ENCODE measurements at places on chromosomes 1 and 21. TPM values are rescaled to one million over a fixed set of nuclear protein-coding genes. Genes with fewer than 3 reads are reported as not detected.

Gene KCNA2
- under 0.01 TPM for total RNA-seq

Gene NVL
- total RNA-seq = 18.9 TPM

GRCh38 chr1:48470950-48471690, 884 bp downstream of the SPATA6 start:
- no peak for DNase-seq

Gene LCE1E
- not detected for total RNA-seq

Gene ADAMTS1
- total RNA-seq = 116 TPM

- DNase-seq = no peak
Observed at GRCh38 chr1:14108356-14109275, 408.6 kb downstream of the PRDM2 start.

DNA sequence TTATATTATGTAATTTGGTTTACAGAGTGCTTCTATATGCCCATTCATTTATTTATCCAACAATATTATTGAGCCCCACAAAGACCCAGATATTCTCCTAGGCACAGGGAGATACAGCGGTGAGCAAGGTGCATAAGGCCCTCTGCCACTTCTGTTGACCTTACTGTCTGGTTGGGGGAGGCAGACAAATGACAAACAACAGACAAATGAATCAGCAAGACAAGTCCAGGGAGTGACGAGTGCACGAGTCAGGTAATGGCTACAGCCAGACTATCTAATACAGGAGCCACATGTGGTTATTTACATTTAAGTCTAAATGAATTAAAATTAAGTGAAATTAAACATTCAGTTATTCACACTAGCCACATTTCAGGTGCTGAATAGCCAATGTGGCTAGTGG, 22.0 kb upstream of the BCAR3 start:
- DNase-seq = peak; percentile 33

- no peak for DNase-seq
Observed at GRCh38 chr1:175871647-175872046, 128.3 kb upstream of the TNR start.

GRCh38 chr1:243364866-243365265, 109.0 kb downstream of the SDCCAG8 start:
- DNase-seq = no peak

Gene KCNE1
- 0.90 TPM for total RNA-seq

Gene RCSD1
- not detected for total RNA-seq

Gene BNIPL
- total RNA-seq = under 0.01 TPM

Gene IL20
- not detected for total RNA-seq

DNA sequence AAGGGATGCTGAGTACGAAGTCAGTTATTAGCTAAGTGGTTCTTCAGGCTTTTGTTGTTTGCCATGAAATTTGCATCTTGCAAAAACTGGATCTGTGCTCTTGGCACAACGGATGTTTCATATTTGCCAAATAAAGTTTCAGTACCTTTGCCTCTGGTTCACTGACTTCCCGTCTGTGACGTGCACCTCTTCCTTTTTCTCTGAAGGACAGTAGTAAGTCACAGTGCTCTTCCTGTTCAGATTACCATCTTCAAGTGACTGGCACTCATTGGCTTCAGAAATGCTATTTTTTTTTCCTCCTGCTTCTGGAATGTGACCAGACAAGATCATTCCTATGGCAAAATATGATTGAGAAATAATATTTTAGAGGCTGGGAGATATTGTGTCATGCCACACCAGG, 75.9 kb upstream of the GREM2 start:
- no peak for DNase-seq

DNA sequence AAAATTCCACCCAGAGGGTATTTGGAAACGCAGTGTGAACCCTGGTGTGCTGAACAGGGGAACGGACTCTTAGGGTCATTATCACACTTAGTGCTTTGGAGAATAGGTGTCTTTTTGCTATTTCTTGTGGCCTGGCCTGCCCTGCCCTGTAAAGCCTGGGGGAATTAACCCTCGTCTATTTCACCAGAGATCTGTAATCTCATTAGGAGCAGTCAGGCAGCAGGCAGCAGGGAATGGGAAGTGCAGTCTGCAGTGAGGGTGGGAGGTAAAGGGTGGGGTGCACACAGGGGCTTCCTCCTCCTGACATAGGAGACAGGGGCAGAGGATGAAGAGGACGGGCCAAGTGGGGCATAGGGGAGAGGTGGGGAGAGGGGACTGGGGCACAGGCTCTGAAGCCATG, 1.1 kb upstream of the SLC1A7 start:
- no peak for DNase-seq

DNA sequence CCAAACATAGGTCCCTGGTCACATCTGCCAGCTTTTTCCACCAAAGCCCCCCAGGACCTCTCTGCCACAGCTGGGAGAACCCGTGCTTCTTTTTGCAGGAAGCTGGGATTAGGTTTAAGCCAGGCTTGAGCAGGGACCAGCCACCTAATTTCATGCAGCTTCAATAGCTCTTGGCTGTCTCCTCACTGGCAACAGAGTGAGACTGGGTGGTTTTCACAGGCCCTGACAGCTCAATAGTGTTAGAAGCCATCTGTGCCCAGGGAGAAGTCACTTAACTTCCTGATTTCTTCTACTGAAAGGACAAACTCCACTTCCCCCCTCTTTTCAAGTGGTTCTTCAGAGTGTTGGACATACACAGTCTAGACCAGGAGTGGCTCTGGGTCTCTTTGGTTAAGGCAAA, 20.4 kb upstream of the SRSF4 start:
- DNase-seq = no peak

- DNase-seq = no peak
Observed at GRCh38 chr1:230684146-230684545, 29.8 kb downstream of the AGT start.

DNA sequence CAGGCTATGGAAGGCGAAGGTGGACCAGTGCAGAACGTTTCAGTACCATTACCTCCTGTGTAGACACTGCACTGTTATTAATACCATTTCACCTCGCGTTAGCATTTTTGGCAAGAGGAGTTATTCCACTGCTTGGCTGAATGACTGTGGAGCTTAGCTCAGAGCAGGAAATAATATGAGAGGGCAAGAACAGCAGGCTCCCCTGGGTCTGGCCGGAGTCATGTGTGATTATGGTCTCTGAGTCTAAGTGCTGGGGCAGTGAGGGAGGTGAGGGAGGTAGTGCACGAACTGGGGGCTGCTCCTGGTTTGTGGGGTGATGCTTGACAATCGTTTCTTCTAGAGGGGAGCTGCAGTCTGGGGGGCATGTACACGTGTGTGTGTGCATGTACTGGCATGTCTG, 82.9 kb downstream of the MDM4 start:
- DNase-seq = no peak

- no peak for DNase-seq
Observed at GRCh38 chr21:25487046-25487594, 120.2 kb downstream of the MRPL39 start.
